ENCODE measurements at places on chromosomes 5 and 9.

DNA sequence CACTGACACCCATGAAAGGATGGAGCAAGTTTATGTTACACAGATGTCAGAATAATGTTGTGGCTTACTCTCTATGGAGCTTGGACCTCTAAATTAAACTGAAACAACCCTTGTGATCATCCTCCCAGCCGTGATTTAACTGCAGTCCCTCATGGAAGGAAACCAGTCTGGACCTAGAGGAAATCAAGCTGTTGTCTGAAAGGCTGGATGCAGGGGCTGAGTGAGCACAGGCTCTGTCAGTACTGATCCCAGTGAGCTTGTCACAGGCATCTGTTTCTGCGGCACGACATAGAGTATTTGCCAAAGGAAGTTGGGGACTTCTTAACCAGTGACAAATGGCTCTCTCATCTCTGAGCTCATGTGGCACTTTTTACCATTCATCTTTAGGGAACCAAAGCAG lies 282.9 kb upstream of the MAP3K1 start:
- DNase-seq, result no peak

DNA sequence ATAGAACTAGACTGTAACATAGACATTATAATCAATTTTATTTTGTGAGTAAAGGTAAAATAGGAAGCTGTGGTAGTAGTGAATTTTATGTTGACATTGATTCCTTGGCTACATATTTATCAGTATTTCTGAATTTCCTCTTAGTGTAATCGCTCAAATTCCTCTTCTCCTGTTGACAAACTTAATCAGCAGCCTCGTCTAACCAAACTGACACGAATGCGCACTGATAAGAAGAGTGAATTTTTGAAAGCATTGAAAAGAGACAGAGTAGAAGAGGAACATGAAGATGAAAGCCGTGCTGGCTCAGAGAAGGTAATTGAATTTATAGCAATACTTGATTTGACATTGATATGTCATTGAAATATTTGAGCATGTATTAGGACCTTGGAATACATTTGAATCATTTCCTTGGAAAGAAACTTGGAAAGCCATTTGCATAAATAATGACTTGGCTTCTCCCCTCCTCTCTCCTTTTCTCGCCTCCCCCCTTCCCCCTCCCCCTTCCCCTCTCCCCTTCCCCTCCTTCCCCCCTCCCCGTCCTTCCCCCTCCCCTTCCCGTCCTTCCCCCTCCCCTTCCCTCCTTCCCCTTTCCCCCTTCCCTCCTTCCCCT lies 75.5 kb downstream of the GPBP1 start:
- no peak for DNase-seq

DNA sequence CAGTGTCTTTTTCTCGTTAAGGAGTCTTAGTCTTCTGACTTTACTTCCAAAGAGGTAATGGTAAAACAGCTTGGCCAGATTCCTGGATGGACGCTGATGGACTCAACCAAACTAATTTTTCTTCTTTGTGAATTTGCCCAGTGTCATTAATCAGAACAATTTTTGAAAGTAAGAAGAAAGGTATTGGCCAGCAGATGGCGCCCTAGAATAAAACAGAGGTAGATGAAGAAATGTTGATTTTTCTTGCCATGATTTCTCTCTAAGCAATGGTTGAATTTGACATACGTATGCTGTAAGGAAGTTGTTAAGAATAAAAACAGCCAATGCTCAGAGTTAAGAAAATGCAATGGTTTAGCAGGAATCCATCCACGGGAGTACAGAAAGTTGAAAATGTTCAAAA lies 500.0 kb downstream of the DIRAS2 start:
- no peak for DNase-seq

- DNase-seq, result no peak
Observed at GRCh38 chr5:79032782-79033181, 36.7 kb downstream of the DMGDH start.

DNA sequence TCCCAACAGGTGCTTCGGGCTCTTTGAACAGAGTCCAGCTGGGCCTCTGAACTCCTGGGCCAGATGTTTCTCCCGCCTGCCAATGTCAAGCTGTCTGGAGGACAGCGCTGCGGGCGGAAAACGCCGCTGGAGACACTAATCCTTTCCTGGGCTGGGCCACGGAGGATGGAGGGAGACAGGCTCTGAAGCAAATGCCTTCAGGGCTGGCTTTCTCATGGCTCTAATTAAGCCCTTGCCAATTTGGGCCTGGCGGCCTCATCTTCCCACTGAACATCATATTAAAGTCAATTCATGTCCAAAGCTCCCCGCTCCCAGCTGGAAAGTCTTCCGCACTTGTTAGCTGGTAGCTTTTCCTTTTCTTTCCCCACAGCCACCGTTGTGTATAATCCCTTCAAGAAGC lies 72.7 kb downstream of the NTNG2 start:
- DNase-seq, result no peak

DNA sequence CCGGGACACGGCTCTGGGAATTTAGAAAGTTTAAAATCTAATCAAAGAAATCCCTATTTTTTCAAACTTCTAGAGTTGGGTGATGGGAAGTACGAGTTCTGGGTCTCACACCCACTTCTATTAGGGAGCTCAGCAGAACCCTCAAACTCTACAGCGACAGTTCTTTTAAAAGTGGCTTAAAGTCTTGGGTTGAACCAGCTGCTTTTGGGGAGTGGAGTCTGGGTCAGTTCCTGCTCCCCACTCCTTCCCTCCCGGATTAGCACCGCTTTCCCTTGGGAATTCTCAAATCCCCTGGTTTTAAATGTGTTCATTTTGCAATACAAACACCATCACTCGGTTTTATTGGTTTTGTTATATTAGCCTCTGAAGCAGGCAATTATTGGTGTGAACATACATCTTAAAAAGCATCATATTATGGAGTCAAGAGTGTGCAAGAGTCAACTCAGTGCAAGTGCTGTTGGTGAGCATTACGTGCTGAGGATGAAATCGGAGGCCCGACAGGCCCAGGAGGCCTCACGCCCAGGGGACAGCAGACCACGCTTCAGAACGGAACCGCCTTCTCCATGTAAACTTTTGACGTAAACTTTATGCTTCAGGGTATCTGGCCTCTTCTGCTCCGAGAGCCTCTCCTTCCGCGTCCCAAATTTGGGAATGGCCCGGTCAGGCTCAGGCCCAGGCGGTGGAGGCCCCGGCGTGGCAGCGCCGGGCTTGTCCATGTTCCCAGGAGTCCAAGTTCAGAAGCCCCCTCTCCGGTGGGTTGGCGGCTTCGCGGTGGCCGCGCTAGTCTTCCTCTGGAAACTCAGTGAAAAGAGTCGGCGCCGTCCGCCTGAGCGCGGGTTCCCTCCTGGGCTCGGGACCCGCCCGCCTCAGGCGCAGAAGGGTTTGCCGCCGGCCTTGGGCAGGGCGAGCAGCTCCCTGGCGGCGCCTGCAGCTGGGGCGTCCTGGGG lies 5.3 kb downstream of the IRX4 start:
- no peak for DNase-seq

DNA sequence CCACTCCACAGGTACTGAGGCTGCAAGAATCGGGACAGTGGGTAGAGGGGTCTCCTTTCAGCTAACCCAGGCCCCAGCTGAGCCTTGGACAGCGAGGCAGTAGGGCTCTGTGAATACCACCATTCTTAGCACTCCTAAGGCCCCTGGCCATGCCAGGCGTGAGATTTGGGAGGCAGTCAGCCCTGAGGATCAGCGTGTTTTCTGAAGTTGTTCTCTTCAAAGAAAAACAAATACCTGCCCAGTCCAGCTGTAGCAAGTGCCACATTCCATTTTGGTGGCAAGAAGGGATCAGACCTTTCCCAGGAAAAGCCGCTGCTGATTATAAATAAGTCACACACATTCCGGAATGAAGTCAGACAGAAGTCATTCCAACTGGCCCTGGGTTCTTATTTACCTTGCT lies 47.8 kb downstream of the RALGPS1 start:
- DNase-seq, result no peak

DNA sequence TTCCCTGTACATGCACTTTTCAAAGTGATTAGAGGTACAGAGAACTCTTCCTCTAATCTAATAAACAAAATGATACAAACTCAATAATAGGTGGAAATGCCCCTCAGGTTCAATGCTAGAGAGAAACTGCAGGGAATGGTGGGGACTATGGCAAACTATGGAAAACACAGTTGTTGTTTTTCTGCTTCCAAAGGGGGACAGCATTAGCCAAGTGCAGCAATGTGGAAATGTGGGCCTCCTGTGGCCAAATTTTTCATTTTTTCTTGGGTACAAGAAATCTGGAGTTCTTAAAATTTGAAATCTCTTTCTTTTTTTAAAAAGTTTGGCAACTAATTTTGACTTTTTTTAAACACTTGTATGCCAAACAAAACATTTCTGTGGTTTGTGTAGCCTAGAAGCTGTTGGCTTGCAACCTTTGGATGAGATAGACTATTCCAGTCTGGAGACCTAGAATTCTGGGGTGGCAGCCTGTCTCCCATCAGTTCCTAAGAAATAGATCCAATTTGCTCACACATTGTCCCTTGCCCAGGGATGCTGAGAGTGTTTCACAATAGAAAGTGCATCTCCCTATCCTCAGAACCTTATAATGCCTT lies 218.6 kb downstream of the PAPPA start:
- DNase-seq, result no peak

GRCh38 chr5:96243203-96243602 lies 189.8 kb downstream of the PCSK1 start:
- no peak for DNase-seq

DNA sequence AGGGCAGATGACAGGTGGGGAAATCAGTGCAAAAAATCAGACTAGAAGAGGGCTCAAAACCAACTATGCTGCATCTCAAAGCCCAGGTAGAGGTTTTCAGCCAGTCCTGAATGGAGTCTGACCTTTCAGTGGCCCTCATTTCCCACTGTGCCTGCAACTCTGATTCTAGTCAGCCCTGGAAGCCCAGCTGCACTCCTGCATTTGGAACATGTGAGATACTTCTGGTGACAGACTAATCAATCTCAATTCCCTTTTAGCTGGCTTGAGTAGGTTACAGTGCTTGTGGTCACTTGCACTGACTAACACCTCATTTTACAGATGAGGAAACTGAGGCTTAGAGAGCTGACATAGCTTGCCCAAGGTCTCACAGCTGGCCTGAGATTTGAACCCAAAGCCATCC lies 7.9 kb upstream of the ACSL6 start:
- no peak for DNase-seq

GRCh38 chr9:104073098-104073769 lies 20.9 kb upstream of the SMC2 start:
- no peak for DNase-seq

GRCh38 chr5:151051066-151051930 lies 29.5 kb downstream of the TNIP1 start:
- peak; percentile 41 for DNase-seq

- no peak for DNase-seq
Observed at GRCh38 chr5:126514131-126514557, 80.9 kb downstream of the ALDH7A1 start.

GRCh38 chr9:116572095-116572748 lies 114.9 kb upstream of the TRIM32 start:
- DNase-seq, result no peak

GRCh38 chr5:163506726-163507125 lies 1.3 kb downstream of the MAT2B start:
- DNase-seq, result no peak

- no peak for DNase-seq
Observed at GRCh38 chr5:97495301-97495700, 312.3 kb upstream of the RIOK2 start.

DNA sequence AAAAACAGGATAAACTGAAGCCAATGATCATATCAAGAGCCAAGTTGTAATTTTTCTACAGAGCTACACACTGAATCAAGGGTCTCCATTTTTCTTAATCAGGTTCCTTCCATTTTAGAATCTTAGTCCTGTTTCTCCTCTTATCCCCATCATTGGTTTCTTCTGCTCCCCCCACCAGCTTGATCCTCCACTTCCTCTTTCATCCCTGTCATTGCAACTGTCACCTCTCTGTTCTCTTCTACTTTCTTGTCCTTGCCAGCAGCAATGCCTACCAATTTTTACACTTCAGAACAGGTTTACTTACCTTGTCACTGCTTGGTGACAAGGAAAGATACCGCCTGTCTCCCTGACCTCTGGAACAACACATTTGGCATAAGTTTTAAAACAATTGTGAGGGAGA lies 97.3 kb downstream of the CFAP90 start:
- no peak for DNase-seq

- no peak for DNase-seq
Observed at GRCh38 chr5:179817470-179817840, 3.2 kb upstream of the SQSTM1 start.

DNA sequence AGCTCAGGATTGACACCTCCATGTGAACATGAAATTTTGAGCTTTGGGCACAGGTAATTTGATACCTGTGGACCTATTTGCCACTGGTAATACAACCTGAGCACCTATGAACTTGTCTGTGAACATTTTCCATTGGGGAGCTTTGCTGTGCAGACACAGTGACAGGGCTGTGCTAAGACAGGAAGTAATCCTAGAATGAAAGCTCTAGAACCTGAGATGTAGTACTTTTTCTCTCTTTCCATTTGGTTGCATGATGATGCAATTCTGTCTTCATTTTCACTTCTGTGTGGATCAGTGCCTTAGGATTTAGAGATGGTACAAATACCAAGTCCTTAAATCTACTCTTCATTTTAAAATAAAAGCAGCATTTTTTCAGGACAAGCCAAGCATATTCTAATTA lies 216.9 kb downstream of the NR3C1 start:
- no peak for DNase-seq

DNA sequence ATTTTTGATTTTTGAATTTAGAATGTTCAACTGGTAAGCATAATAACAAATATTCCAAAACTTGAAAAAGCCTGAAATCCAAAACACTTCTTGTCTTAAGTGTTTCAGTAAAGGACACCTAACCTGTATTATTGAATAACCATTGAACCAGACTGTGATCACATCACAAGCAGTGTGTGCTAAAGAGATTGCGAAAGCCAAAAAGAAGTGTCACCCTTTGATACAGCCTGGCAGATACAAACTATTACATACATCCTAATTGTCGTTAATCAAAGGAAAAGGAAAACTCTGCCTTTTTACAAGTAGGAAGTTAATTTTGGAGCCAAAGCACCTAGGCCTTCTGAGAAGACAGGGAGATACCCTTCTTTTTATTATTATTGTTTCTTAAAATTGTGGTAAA lies 8.4 kb upstream of the FAM120AOS start:
- DNase-seq, result no peak

DNA sequence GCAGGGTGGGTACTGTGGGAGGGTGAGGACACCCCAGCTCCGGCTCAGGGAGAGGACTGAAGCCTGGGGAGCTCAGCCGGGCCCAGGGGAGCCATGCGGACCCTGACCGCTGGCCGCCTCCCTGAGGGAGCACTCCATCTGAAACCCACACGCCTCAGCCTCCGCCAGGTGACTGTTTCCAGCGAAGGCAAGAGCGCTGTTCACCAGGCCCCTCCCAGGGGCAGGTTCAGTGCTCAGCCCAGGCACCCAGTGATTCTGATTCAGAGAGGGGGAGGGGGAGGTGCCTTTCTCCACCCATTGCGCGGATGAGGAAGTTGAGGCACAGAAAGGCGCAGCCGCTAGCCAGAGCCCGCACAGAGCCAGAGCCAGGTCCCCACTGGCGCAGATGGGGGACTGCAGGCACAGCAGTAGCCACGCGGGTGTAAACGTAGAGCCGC lies 27.0 kb downstream of the ADGRD2 start:
- no peak for DNase-seq

DNA sequence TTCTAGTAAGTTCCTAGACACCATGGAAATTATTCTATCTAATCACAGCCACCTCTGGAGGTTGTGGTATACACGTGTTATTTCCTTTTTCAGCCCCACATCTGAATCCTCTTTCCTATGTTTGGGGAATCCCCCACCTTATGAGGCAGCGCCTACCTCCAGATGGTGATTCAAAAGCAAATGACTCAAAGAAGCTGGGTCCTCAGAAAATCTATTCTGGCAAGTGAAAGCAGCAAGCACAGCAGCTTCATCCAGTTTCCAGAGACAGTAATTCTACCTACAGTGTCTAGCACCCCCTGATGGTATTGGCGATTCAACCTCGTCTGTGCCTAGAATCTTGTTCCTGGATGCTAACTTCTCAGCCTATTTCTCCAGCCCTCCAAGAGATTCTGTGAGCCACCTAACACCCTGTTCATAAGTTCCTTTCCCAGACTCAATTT lies 43.0 kb downstream of the STRBP start:
- peak; percentile 28 for DNase-seq

All from SW 1271 (cell line).